Daoy (cell line): ENCODE measurements at places on chromosomes 7 and 10. TPM values are rescaled to one million over a fixed set of nuclear protein-coding genes. Genes with fewer than 3 reads are reported as not detected.

The SNX8 gene
- total RNA-seq = 10.3 and 20.6 TPM in 2 replicates

DNA sequence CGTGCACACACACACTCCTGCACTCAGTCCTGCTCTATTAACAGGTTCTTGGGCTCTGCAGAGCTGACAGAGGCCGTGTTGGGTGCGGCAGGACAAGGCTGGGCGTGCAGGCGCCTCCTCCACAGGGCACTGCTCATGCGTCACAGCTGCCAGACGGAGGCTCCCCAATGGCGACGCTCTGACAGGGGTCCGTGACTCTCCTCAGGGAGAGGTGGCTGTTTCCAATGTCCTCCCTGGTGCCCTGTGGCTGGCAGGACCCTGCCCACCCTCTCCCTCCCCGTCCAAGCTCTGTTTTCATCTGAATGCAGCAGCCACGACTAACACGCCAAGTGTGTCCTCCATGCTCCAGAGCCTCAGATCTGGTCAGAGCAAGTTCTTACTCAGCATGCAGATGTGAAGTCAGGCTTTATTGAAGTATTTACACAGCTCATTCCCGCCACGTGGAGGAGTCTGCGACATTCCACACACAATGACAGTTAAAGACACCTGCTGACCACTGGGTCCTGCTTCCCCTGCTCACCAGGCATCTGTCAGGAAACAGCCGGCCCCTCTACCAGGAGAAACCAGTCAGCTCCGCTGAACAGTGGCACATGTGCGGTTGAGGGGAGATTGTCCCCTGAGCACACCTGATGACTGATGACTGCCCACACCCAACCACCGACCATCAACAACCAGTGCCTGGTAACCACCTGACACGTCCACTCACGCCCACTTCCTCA, 116.7 kb downstream of the VIPR2 start:
- DNase-seq = peak; percentile 50

DNA sequence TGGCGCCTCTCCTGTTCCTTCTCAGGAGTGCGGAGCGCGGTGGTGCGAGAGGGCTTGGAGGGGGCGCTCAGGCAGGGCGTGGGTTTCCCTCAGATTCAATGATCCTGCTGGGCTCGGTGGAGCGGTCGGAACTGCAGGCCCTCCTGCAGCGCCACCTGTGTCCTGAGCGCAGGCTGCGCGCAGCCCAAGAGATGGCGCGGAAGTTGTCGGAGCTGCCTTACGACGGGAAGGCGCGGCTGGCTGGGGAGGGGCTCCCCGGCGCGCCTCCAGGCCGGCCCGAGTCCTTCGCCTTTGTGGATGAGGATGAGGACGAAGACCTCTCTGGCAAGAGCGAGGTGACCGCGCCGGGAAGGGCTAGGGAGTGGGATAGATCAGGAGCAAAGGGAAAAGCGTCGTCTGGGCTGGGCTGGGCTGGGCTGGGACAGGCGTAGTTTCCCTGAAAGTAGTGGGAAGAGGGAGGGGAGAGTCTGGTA, 17.0 kb downstream of the FAM131B start:
- peak; percentile 74 for DNase-seq

- peak; percentile 48 for DNase-seq
Observed at GRCh38 chr10:22831586-22831985, 96.3 kb upstream of the ARMC3 start.

DNA sequence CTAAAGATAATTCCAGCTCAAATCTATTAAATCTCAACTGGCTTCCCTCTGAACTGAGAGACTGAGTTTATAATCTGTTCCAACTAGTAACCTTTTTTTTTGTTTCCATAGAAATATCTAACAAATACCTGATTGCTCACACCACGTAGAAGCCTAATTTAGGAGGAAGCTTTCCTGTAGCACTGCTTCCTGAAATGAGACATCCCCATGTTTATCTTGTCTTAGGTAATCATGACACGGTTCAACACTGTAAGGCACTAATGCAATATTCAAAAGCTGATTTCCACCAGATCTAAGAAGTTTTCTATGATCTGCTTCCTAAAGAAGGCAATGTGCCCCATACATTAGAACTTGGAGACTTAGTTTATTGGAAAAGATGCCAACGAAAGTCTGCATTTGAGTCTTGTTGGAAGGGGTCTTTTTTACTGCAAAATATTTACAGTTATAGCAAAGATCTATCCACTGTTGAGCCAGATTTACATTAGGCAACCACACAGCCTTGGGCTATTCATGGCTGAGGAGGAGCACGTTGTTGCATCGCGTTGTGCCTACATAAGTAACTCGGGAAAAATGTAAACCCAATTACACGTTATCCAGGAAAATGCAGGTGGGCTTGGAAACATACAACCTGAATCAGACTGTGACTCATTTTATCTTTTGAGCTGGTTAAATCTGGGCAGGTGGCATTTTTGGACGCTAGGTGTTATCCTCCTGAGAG, 66.3 kb downstream of the VIPR2 start:
- no peak for DNase-seq
